ENCODE measurements at places on chromosomes 2 and 18. TPM values are rescaled to one million over a fixed set of nuclear protein-coding genes. Genes with fewer than 3 reads are reported as not detected.

LOXL3 gene
- 6.4 TPM for polyA plus RNA-seq

SFTPB gene
- 8.1 TPM for polyA plus RNA-seq

IL36A gene
- polyA plus RNA-seq = not detected

LRRC30 gene
- polyA plus RNA-seq = not detected

LONRF2 gene
- polyA plus RNA-seq = 0.43 TPM

VSNL1 gene
- not detected for polyA plus RNA-seq

HOXD4 gene
- not detected for polyA plus RNA-seq

ASXL3 gene
- polyA plus RNA-seq = 0.38 TPM

C2orf81 gene
- 4.5 TPM for polyA plus RNA-seq

GPR75 gene
- 0.90 TPM for polyA plus RNA-seq

SLC35G4 gene
- not detected for polyA plus RNA-seq

Data from aorta (tissue), 5 donors.